GOT3 (cell line): ENCODE measurements at places on chromosomes 2 and 18.

- DNase-seq = no peak
Measured at GRCh38 chr2:55137024-55137958, 87.0 kb upstream of the RTN4 start.

GRCh38 chr2:218501665-218502064, 66.5 kb downstream of the USP37 start:
- no peak for DNase-seq

DNA sequence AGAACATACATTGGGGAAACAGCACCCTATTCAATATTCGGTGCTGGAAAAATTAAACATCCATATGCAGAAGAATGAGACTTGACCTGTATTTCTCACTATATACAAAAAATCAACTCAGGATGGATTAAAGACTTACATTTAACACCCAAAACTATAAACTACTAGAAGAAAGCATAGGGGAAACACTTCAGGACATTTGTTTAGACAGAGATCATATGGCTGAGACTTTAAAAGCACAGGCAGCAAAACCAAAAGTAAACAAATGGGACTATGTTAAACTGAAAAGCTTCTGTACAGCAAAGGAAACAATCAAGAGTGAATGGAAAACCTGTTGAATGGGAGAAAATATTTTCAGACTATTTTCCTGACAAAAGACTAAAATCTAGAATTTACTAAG, 1694.1 kb upstream of the CELF4 start:
- DNase-seq = no peak

- DNase-seq = no peak
Measured at GRCh38 chr2:69143748-69144360, 130.9 kb downstream of the ANTXR1 start.

- DNase-seq = peak; percentile 14
Measured at GRCh38 chr2:95158891-95159619, 593 bp downstream of the ZNF514 start.

- no peak for DNase-seq
Measured at GRCh38 chr2:174286172-174286571, 37.8 kb upstream of the OLA1 start.

DNA sequence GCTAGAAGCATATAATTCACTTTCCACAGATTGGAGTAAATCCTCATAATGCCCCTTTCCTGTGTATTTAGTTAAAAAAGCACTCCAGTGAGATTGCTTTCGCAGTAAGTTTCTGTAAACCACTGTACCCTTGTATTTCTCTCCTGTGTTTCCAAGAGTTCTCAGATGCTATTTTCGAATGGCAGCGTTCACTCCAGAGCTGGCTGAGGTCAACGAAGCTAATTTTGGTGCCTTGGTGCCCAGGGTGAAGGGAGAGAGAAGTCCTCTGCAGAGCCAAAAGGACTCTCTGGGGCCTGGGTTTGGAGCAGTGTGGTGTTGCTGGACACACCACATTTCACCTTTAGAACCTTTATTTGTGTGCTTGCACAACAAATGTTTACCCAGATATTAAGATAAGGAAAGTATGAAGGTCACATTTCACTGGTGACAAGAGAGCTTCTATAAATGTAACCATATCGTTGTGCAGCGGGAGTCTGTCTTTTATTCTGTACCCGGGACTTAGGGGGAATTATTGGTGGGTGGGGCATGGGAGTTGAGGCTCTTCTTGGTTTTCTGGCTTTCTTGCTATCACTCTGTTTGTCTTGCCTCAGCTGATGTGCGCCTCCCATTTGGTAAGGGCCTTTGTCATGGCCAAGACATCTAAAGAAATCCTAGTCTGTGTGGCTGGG, 9.9 kb downstream of the EPAS1 start:
- no peak for DNase-seq

- no peak for DNase-seq
Measured at GRCh38 chr2:203808046-203808750, 59.4 kb upstream of the CTLA4 start.

GRCh38 chr2:100142393-100142792, at the start of gene AFF3:
Gene AFF3 (minus strand): TSS chr2:100142590. CDS start chr2:100104454, 38,136 bp downstream.
- no peak for DNase-seq

DNA sequence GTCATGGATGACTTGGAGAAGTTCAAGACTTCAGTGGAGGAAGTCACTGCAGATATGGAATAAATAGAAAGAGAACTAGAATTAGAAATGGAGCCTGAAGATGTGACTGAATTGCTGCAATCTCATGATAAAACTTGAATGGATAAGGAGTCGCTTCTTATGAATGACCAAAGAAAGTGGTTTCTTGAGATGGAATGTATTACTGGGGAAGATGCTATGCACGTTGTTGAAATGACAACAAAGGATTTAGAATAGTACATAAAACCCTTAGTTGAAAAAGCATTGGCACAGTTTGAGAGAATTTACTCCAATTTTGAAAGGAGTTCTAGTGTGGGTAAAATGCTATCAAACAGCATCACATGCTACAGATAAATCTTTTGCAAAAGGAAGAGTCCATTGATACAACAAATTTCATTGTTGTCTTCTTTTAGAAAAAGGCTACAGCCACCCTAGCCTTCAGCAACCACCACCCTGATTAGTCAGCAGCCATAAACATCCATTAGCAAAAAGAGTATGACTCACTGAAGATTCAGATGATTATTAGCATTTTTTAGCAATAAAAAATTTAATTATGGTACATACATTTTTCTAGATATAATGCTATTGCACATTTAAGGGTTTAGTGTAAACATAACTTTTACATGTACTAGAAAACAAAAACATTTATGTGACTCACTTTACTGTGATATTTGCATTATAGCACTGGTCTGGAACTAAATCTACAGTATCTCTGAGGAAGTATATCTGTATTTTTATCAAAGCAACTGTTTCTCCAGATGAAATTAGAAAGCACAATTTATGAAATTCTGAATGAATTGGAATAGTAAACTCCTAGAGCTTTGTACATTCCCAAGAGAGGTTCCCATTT, 110.5 kb upstream of the TACR1 start:
- DNase-seq = no peak

GRCh38 chr2:241217320-241218031, 29.0 kb downstream of the ANO7 start:
- DNase-seq = peak; percentile 40

DNA sequence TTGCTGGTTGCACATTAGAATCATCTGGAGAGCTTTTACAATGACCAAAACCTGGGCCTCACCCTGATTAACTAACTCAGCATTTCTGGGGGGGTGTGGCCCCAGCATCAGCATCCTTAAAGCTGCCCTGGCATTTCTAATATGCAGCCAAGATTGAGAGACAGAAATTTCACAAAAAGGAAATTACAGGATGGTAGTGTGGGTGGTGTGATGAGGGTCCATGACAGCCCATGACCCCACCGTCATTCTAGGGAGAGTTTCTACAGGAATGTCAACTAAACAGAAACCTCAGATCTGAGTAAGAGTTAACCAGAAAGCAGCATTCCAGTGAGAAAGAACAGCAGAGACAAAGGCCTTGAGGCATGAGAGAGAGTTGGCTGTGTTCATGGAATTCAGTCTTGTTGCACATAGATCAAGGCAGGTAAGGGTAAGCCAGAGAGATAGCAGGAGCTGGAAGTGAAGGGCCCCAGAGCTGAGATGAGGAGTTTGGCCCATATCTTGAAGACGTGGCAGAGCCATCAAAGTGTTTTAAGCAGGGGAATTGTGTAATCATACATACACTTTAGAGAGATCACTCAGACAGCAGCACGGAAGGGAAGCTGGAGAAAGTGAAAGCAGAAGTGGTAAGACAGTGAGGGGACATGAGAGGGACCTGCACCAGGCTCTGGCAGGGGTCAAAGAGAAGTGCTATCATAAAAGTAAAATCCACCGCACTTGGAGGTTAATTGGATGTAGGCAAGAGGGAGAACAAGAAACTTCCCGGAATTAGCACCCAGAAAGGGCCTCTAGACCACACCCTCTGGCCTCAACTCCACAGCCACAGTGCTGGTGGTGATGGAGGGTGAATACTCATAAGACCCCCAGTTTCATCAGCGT, 7.8 kb upstream of the TRABD2A start:
- no peak for DNase-seq

- DNase-seq = no peak
Measured at GRCh38 chr2:177525351-177525924, 132.9 kb downstream of the AGPS start.

DNA sequence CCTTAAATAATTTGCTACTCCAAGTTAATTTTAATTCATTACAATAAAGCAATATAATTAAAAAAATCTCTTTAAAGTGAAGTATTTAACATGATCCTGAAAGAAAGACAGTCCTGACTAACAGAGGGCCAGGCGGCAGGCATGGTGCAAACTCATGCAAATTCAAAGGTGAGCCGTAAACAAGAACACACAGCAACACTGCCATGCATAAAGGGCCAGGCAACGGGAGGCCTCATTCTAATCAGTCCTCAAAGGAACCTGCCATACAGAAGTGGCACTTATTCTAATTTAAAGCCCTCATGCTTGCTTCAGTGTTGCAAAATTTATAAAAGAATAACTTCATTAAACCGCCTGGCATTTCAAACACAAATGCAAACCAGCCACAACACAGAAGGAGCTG, 277.0 kb downstream of the ZNF521 start:
- DNase-seq = no peak

DNA sequence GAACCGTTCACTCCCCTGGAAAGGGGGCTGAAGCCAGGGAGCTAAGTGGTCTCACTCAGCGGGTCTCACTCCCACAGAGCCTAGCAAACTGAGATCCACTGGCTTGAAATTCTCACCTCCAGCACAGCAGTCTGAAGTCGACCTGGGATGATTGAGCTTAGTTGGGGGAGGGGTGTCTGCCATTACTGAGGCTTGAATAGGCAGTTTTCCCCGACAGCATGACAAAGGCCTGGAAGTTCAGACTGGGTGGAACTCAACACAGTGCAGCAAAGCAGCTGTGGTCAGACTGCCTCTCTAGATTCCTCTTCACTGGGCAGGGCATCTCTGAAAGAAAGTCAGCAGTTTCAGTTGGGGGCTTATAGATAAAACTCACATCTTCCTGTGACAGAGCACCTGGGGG, 292.5 kb downstream of the NUP35 start:
- no peak for DNase-seq

DNA sequence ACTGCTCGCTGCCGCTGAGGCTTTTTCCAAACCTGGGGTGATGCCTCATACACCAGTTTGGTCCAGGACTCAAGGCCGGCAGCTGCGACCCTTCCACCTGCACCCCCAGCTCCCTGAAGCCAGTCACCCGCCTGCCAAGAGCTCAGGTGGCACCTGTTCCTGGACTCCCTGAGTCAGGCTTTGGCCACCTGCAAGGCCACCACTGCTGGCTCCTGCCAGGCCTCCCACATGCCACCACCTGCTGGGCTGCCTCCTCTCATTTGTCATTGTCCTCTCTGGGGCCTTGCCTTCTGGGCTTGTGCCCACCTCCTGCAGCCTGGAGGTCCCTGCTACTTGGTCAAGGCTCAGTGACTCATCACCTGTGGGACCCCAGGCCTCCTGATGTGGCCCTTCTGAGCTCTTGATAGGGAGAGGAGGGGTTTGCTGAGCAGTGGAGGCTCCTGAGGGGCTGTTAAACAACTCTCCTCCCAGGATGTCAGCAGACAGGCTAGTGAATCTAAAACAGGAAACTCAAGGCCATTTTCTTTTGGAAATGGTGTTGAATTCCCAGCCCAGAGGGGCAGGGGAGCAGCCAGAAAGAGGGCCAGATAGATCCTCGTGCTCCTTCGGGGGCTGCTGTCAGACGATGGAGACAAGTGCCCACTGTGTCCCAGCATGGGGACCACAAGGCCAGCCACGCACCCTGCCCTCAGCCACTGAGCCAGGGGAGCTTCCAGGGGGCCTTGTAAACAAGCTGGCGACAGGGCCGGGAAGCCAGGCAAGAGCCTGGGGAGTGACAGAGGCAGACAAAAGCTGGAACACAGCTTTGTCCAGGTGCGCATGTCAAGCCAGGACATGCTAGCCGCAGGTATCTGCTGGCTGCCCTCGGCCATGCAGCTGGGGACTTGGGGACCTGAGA, 416.8 kb downstream of the LRATD1 start:
- DNase-seq = no peak

GRCh38 chr18:30970196-30970816, 72.2 kb downstream of the DSC3 start:
- DNase-seq = no peak

DNA sequence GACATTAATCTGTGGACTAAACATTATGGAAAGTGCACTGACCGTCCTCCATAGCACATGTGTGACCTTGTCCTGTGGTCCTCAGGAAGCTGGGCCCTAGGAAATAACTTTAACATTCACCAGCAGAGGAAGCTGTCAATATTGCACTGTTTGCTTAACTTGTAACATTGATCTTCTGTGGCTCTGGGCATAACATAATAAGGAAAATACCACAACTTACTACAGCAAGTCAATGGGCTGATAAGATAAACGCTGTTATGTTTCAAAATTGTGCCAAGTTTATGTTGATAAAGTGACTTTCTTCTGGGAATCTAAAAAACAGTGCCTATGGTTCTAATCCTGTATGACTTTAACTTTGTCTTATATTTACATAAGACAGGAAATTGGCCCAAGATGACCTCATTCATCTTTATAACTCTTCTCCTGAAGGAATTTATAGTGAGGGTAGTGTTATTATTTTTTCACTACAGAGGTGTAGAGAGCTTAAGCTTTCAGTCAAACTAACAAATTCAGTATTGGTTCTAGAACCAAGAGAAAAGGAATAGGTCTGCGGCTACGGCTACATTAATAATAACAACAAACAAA, 113.7 kb upstream of the MAP4K3 start:
- no peak for DNase-seq

DNA sequence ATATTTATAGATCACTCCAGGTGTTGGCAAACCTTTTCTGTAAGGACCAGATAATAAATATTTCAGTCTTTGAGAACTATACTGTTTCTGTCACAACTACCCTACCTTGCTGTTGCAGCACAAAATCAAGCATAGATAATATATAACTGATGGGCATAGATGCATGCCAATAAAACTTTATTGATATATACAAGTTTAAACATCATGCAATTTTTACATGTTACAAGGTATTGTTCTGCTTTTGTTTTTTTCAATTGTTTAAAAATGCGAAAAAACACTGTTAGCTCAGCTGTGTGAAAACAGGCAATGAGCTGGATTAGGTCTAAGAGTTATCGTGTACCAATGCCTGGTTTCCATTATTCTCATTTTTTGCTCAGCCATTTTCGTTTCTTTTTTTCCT, 47.6 kb upstream of the FN1 start:
- DNase-seq = no peak

GRCh38 chr2:190626641-190627210, 22.2 kb upstream of the NAB1 start:
- no peak for DNase-seq

GRCh38 chr2:9638532-9638931, 7.7 kb upstream of the YWHAQ start:
- peak; percentile 31 for DNase-seq

- peak; percentile 69 for DNase-seq
Measured at GRCh38 chr2:240435457-240435947, at the start of gene GPC1. Gene GPC1 (plus strand): TSS chr2:240435663. CDS start chr2:240435919, 256 bp downstream.

GRCh38 chr2:162202203-162202602, 41.0 kb downstream of the FAP start:
- DNase-seq = no peak

- DNase-seq = no peak
Measured at GRCh38 chr2:237636578-237636977, 9.2 kb downstream of the LRRFIP1 start.

GRCh38 chr2:240215676-240216051, 75.2 kb upstream of the OTOS start:
- no peak for DNase-seq
